RPMI7951 (cell line): ENCODE measurements at places on chromosomes 3 and 15. TPM values are rescaled to one million over a fixed set of nuclear protein-coding genes. Genes with fewer than 3 reads are reported as not detected.

- DNase-seq, result peak; percentile 99
Measured at GRCh38 chr3:58049143-58049785, 41.0 kb downstream of the FLNB start.

DNA sequence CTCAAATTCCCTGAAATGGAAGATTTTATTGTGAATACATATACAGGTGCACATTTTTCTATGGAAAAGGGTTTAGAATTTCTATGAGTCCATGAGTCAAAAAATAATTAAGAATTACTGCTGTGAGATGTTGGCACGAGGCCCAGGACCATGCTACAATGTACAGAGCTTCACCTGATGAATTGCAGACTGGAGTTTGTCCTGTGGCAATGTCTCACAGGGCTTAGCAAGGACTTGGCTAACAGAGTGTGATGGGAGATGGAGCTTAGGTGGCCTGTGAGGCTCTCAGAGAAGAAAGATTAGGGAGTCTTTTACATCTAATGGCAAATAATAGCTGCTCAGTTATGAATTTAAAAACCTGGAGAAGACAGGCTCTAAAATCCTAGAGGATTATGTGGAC lies 219.5 kb upstream of the CBLB start:
- no peak for DNase-seq

DNA sequence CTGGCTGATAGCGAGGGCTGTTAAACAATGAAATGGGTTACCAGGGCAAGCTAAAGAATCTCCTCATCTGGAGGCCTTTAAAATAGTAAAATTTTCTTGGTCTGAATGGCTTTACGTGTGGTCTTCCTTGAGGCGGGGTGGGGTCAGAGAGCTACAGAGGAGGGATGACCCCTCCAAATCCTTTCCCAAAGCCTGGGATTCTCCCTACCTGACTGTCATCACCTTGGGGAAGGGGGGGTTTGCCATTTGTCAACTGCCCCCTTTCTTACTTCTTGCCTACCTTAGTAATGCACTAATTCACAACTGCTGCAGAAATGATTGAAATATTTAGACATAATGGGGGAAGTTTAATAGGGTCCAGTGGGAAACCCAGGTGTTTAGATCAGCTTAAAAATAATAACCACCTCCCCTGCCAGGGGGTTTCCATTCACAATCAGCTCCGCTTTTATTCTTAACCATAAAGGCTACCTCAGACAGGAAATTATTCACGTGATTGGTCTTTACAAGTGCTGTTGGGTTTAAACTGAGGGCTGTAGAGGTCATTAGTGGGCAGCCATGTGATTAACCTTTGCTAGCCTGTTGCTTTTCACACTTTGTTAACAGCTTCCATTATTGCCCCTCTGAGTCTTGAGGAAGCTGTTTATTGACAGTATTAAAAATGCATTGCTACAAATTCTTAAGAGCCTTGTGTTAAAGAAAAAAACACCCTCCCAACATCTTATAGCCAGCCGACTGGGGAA lies 276.5 kb upstream of the ATP11B start:
- DNase-seq, result no peak

- DNase-seq, result no peak
Measured at GRCh38 chr3:48708481-48708889, 8.5 kb downstream of the IP6K2 start.

DNA sequence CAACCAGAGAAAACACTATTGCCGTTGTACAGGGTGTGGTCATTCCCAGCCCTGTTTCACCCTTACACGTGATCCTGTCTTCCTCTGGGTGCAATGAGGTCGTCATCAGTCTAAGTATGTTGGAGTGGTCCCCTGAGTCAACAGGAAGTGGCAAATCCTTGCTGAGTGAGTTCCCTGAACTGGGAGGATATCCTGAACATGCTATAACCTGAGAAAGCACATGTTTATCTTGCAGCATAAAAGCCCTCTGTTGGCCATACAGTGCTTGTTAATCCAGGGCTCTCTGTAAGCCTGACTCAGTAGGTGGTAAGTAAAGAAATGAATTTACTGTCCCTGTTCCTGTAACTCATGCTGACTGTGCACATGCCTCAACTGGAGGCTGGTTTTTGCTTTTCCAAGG lies 477.8 kb upstream of the RGMA start:
- DNase-seq, result peak; percentile 42

- DNase-seq, result peak; percentile 99
Measured at GRCh38 chr15:71752604-71753289, 57.6 kb upstream of the NR2E3 start.

GRCh38 chr3:44981751-44982150 lies 5.7 kb downstream of the EXOSC7 start:
- DNase-seq, result no peak

DNA sequence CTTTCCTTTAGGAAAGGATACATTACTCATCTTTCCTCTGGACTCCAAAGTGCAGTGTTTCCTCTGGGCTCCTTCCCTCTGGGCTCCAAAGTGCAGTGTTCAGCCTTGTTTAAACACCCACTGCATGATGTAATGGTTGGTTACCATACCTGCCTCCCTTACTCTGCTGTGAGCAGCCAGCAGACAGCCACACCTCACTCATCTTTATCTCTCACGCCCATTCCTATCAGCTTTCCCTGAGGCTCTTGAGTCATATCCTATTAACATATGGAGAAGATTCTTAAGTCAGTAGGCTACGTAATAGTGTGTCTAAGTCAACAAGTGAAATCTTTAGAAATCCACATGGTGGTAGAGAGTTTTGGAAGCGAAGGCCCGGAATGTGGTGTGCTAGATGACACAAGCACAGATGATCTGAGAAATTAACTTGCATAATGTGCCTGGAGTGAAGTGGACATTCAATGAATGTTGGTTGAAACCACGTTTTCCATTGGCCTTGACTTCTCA lies 97.2 kb upstream of the CTNNB1 start:
- DNase-seq, result peak; percentile 81

DNA sequence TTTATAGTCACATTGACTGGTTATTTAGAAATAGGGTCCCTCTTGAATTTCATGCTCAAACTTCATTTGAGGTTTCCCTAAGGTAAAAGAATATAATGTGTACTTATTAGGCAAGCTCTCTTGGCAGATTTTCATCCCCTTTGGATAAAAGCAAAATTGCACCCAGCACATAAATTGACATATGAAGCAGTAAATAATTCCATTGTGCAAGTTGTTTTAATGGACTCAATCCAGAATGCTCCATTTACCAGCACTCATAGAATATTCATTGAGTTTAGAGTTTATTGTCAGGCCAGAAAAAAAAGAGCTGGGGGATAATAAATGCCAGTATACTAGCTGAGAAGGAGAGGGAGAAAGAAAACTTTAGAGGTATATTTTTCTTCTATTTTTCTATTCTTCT lies 136.8 kb downstream of the TPRG1 start:
- no peak for DNase-seq

DNA sequence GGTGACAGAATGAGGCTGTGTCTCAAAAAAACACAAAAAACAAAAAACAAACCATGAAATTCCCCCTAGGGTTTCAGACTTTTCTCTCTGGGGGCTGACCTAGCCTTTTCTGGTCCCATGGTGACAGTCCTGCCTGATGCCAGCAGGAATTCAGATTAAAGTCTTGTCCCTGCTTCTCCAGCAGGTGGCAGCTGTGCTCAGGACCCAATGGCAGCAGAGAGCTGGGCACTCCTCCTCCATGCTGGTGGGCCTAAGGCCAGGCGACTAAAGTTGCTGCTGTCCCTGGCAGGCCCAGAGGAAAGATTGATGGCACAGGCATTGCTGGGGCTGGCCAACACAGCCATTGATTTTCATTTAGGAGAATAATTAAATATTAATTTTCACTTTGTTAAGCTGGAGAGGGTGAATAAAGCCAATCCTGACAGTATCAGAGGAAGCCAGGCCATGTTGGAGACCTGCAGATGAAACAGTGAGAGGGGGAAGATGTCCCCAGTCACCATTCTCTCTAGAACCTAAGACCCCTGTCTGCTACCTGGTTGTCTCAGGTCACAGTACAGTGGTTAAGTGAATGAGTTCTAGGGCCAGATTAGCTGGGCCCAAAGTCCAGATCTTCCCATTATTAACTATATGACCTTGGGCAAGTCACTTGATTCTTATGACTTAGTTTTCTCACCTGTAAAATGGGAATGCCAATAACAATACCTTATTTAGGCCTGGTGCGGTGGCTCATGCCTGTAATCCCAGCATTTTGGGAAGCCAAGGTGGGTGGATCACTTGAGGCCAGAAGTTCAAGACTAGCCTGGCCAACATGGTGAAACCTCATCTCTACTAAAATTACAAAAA lies 7.1 kb downstream of the CELF6 start:
- DNase-seq, result peak; percentile 73

DNA sequence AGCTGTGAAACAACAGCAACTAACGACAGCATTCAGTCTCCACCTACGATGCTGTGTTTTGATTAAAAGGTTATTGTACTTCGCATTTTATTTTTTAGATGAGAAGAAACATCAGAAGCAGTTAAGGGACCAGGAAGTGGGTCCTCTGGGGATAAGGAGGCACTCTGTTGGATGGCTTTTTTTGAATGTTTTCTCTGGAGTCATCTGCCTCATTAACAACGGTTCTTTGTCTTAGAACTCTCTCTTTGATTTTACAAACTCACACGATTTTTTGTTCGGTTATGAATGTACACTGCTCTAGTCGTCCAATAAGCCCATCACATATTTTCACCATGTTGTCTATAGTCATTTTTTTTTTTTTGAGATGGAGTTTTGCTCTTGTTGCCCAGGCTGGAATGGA lies 36.0 kb upstream of the ARPIN start:
- DNase-seq, result peak; percentile 13

GRCh38 chr3:45497963-45498362 lies 96.6 kb upstream of the LIMD1 start:
- no peak for DNase-seq

- no peak for DNase-seq
Measured at GRCh38 chr15:53378096-53378800, 381.2 kb downstream of the WDR72 start.

DNA sequence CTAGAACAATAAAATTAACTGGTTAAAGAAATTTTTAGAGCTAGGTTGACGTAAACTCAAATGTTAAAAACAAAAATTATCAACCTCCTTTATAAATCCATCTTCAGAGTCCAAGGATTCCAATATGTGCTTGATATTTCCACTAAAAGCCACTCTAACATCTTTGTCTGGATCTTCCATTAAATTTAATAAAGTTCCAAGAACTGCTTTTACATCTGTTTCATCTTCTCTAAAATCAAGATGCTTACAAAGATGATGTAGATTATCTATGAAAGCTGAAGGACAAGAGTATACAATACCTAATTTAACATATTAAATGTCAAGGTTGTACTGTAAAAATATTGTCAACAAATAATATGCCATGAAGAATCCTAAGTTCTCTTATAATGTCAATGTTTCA lies 24.8 kb downstream of the ATR start:
- no peak for DNase-seq

GRCh38 chr15:95295896-95296625 lies 1034.4 kb upstream of the NR2F2 start:
- DNase-seq, result no peak

DNA sequence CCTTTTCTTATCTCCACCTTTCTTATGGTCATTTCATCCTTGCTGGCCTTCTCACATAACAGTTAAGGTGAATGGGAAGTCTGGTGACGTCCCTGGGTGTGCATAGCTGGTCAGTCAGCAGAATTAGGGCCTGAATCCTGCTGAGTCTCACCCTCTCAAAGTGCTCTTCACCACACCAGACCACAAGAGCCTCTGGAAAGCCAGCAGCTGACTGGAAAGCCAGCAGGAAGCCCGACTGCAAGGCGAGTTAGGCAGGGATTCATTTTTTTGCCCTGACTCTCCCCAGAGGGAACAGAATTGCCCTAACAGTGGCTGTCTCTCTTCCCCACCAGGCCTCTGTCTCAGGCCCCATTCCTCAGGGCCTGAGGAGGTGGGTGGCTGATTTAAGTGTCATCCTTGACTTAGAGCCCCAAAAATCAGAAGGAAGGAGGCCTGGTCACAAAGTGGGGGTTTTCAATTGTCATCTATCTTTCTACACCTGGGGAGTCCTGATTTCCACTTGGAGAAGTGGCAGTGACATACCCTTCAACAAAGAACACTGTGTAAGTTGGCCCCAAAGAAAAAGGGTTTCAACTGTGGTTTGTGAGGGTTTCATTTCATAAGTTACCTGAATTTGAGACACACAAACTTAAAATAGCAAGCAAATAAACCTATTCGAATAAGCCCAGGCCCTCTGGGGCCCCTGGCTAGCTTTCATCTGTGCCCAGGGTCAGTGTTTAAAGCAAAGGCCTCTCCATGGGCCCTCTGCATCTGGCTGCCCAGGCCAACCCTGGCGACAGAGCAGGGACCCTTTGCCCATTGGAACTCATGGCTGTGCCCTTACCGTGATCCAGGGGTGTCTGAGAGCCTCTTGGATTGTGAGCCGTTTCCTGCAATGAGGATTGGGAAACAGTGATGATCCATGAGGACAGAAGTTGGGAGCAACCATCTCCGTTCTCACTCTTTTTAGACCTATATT lies 90.5 kb upstream of the HERC1 start:
- no peak for DNase-seq

DNA sequence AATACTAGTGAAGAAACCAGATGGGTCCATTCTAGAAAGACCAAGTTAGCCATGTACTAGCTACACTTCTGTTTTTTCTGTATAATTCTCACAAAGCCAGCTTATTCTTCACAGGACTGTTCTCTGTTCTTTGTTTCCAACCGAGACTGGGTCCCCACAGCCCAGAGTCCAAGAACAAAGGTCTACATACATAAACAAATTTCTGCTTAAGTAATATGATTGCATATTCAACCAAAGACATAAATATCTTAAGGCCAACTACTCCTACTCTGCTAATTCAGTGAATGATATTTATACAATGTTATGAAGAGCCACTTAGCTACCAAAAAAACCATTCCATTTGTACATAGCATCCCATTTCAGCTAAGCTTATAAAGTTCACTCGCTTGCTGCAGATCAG lies 299.8 kb upstream of the CCDC54 start:
- DNase-seq, result no peak

GRCh38 chr3:9768141-9768775 lies 1.5 kb downstream of the CAMK1 start:
- DNase-seq, result no peak

DNA sequence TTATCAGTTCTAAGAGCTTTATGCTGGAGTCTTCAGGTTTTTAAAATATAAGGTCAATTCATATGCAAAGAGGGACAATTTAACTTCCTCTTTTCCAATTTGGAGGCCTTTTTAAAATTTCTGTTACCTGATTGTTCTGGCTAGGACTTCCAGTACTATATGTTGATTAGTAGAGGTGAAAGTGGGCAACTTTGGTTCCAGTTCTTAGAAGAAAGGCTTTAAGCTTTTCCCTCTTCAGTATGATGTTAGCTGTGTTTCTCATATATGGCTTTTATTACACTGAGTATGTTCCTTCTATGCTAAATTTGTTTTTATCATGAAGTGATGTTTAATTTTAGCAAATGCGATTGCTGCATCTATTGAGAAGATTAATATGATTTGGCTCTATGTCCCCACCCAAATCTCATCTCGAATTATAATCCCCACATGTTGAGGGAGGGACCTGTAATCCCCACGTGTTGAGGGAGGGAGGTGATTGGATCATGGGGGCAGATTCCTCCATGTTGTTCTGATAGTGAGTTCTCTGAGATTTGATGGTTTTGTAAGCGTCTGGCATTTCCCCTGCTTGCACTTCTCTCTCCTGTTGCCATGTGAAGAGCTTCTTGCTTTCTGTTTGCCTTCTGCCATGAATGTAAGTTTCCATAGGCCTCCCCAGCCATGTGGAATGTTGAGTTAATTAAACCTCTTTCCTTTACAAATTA lies 33.8 kb downstream of the FAIM start:
- no peak for DNase-seq

Gene STRC
- not detected in 2 replicates for total RNA-seq

Gene RTP4
- 4.4 and 5.2 TPM in 2 replicates for total RNA-seq

Gene EFCC1
- not detected in 2 replicates for total RNA-seq

Gene CD276
- 72.2 and 84.3 TPM in 2 replicates for total RNA-seq

Gene GOLGA8G
- total RNA-seq, result not detected in 2 replicates

Gene SRGAP3
- total RNA-seq, result 2.3 and 3.6 TPM in 2 replicates

Gene SNX22
- 0.12 and 0.29 TPM in 2 replicates for total RNA-seq
